Activated CD4-positive, alpha-beta T cell treated with anti-CD3 and anti-CD28 coated beads, Interleukin-2, amount 50 U/mL, for 48 hours (primary cell): ENCODE measurements at places on chromosomes 7 and 10.
A peak's percentile ranks its signal among the peaks of the same experiment; 100 is the strongest.

DNA sequence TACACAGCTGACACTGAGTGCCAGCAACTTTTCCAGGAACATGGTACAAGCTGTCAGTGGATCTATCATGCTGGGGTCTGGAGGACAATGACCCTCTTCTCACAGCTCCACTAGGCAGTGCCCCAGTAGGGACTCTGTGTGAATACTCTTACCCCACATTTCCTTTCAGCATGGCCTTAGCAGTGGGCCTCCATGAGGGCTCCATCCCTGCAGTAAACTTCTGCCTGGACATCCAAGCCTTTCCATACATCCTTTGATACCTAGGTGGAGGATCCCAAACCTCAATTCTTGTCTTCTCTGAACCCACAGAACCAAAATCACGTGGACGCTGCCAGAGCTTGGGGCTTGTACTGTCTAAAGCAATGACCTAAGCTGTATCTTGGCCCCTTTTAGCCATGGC lies 116.8 kb downstream of the IQUB start:
- no peak for DNase-seq

- no peak for DNase-seq
Measured at GRCh38 chr7:149093228-149093627, 2.7 kb upstream of the ZNF786 start.

DNA sequence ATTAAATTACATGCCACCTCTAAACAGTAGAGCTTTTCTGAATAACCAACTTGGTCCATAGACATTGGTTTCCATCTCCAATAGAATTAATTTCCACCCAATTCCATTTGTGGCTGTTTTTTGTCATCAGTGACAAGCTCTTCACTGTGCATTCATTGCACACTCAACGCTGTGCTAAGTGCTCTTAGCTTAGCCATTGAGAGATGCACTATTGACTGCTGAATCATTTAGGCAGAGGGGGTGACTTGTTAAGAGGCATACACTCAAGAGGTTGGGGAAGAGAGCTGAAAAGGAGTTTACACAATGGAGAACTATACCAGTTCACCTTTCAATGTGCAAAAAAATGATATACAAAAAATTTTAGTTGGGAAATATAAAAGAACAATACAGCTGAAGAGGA lies 31.9 kb upstream of the CBLL1 start:
- no peak for DNase-seq

DNA sequence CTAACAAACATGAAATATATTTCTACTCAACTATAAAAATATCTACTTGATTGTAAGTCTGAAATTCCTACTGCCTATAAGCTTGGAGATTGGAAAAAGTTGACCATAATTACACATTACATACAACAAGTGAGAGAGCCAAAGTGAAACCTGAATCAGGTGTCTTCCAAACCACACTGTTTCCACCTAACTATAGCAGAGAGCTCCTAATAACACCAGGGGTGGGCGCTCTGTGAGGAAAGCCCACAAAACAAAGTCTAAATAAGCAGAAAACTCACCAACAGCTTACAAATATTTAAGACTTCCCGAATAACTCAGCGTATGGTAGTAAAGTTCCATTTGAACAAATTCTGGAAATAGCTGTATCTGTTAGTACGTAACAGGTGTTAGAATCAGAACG lies 119.9 kb downstream of the GPR37 start:
- no peak for DNase-seq

DNA sequence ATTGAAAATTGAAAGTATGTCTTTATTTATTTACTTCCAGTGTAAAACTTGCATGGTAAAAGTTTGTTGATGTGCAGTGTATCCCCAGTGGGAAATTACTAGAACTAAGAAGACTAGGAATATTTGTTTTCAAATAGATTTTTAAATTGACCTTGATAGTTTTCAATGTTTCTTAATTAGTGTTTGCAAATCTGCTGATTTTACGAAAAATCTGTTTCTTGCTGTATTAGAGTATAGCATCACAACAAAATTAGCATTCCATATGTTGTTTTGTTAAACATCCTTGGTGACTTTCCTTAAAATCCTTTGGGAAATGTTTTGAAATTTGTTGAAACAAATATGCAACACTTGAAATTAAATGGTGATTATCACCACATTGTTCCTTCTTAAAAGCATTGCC lies 425.9 kb downstream of the SUGCT start:
- DNase-seq, result no peak

DNA sequence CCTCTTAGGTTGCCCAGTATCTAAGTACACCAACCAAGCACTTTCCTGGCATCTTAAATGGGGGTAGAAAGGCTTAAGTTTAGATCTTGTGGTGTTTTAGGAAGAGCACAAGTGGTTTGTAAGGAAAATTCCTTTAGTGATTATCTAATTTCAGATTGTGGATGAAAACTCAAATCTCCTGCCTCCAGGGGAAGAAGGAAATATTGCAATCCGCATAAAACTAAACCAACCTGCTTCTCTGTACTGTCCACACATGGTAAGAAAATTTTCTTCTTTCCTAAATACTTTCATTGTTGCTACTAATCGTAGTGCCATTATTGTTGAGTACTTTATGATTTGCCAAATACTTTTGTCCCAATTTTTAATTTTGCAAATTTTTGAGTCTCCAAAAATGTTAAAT lies 31.1 kb downstream of the ACSM6 start:
- no peak for DNase-seq

GRCh38 chr10:121490871-121491519 lies 107.2 kb downstream of the FGFR2 start:
- no peak for DNase-seq

DNA sequence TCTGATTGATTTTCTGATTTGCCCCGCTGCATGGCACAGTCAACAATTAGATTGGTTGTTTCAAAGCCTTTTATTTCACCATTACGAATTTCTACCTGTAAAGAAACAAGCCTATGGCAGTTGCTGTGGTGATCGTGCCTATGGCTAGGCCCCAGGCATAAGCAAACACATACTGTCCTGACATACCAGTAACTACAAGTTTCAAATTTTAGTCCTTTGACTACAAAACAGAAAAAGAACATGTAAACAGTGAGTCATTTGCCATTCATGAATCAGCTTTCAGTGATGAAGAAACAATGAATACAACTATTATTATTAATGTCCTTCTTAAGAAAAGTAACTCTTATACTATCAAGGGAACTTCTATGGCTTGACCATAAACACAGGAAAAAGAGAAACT lies 168.0 kb upstream of the LRRN3 start:
- no peak for DNase-seq

DNA sequence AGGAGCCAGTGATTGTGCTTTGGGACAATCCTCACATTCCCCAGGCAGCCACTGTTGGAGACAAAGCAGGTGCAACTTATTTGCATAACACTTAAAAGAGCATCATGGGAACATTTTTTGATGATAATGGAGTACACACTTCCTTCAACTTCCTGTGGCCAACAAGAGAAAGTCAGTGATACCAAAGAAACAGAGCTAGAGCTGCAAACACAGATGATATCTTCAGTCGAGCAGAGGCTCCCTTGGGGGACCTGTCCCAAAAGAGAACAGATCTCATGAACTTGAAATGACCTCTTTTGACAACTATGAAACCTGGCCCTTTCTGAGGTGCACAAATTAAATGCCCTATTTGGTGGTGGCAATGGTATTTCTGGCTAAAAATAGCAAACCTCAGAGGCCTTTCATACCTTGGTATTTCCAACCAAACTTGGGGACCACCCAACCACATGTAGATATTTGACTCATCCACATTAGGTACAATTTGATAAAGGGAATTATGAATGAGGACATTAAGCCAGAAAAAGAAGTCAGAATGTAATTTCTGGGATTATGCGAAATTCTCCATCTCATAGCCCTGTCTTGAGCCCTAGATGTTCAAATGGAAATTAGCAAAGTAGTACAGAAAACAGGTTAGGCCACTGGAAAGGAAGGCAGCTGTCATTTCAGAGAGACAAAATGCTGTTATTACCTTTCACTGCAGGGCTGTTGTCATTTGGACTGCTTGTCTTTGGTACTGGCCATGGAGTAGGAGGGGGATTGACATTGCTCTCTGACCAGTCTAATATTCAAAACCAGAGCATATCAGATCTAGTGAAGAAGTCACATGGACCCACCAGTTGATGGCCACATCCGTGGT lies 146.2 kb downstream of the ICA1 start:
- no peak for DNase-seq

DNA sequence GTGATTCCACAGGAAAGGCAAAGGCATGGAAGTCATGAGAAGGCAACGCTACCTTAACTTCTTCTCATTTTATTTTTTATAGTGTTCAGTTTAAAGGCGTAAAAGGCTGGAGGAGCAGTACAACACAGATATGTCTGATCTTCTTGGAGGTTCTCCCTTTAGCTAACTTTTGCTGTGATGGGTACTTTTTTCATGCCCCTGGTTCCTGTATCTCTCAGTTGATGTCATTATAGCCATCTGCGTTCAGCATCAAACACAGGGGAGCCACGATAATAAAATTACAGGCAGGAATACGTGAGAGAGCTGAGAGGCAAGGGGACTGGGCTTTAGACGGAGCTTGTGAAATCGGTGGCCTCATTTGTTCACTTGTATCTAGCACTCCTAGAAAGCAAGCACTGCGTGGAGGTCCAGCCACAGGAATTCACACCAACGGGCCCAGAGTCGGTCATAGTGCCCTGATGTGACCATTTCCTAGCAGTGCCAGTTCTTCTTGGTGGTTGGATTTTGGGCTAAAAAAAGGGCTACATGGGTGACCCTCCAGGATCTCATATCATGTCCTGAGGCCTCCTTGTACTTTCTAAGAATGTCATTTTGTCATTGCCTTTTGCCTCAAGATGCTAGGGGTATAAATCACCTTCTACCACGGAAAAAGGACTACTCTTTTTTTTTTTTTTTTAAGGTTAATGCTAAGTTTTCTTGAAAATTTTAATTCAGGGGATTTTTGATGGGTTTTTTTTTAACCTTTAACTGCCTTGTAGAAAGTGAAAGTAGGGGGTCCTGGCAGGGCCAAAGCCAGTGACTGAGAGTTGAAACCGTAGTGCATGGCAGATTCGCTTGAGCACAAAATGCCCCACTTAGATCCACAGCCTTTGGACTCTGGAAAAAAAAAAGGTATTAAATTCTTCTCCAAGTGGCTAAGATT lies 191.5 kb downstream of the CELF2 start:
- DNase-seq, result peak; percentile 48

DNA sequence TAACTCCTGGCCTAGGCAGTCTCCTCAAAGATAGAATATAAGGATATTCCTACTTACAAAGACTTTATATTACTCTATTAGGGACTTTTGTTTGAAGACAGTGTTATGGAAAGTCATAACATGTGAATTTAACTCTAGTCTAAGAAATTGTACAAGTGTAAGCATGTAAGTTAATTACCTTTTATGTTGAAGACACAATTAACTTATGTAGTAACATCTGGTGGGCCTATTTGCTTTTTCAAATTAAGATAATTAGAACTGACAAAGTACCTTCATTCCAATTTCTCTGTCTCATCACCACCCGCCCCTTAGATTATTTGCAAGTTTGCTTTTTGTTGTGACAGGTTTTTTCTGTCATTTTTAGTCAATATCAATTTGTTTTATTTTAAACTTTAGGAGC lies 126.0 kb upstream of the THSD7A start:
- no peak for DNase-seq
